Activated CD4-positive, CD25-positive, alpha-beta regulatory T cell treated with anti-CD3 and anti-CD28 coated beads, Interleukin-2, amount 50 U/mL, for 24 hours (primary cell): ENCODE measurements at places on chromosomes 5 and 9.

DNA sequence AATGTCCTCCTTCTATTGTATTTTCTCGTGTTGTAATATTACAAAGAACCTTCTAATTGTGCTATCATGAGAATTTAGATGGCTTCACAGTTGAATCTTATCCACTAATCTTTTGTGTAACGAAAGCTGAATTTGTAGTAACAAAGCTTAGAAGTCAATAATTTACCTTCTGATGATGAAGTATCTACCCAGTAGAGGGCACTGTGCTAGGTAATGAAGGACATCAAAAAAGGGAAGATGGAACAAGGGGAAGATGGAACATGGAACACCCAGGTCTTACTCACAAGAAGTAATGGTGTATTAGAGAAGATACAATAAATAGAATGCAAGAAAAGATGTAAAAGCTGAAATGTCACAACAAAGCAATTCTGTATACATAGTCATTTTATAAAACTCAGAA, 131.0 kb upstream of the CCNG1 start:
- no peak for ATAC-seq

DNA sequence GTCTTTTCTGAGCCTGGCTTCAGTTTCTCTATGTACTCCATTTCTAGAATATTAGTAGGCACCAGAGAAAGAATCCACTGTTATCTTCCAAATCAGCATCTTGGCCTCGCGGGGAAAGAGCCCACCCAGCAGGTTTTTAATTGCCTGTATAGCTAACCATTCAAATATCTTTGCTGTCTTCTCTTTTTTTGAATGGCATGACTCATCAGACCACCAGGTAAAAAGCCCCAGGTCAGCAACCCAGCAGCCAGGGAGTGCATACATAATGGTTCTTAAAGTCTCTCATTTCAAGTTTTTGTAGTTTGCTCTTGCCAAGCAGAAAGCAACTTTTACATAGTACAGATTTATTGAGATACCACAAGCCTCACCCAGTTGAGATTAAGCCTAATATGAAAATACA, 50.7 kb downstream of the TMEM167A start:
- ATAC-seq = no peak

DNA sequence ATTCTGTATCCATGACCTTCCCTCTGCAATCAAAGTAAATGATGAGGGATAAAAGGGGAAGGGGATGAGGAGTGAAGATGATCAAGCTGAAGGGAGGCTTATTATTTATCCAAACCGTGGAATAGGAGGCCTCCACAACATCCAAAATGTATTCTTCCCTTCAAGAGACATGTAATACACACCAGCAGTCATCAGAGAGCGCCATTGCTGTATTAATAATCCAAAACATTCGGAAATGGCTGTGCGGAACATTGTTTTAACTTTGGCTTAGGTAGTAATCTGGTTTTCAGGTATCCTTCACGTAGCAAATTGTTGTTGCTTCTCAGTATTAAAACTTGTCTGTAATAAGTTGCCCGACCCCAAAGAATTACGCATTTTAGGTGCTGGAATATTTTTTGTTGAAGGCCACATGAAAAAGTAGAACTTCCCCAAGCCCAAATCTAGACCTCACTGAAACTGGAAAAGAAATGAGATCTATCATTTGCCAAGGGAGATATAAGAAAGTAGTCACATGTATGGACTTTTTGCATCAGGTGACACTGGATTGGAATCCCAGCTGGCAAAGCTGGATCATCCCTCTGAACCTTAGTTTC, 2.6 kb upstream of the BOD1 start:
- ATAC-seq = no peak

DNA sequence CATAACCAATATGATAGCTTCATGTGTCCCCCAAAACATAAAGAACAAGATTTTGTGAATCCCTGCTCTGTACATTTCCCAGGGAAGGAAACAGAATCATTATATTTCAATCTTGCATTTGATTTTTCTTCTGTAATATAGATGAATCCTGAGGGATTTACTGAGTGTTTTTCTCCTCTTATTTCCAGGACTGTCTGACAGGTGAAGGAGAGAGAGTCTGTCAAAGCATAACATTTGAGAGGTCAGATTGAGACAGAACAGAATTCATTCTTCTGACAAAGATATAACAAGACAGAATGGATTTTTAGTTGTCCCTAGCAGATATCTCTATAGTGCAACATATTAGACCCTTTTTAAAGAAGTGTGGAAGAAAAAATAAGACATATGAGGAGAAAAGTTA, 354.5 kb upstream of the IZUMO3 start:
- ATAC-seq = no peak

GRCh38 chr9:111108946-111109345, 70.7 kb upstream of the LPAR1 start:
- no peak for ATAC-seq

DNA sequence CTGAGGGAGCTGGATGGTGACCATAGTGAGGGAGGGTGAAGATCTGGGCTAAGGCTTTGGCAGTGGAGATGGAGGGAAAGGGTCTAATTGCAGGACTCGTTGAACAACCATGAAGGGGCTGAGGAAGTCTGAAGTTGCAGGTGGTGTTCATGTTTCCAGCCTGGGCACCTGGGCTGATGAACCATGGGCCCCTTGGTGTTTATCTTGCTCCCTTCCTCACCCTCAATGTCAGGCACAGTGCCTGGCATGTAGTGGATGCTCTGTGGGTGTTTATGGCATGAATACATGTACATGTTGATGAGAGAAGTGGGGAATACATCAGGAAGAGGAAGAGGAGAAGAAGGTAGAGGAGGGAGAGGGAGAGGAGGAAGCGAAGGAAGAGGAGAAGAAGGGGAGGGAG, 31.3 kb upstream of the COL15A1 start:
- ATAC-seq = no peak

DNA sequence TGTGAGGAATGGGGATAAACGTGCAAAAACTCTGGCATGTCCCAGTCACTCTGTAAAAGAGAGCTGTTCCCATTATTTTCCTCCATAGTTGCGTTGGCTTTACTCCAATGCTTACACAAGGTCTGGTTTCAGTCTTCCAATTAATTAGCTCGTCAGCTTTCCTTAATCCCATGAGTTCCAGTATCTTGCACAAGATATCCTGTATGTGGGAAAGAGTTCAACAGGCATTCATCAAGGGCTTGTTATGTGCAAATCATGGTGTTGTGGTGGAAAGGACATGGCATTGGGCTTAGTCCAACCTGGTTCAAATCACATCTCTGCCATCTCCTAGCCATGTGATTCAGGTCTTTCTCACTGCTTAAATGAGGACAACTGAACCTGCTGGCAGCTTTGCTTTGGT, 77.5 kb upstream of the PANK3 start:
- no peak for ATAC-seq

DNA sequence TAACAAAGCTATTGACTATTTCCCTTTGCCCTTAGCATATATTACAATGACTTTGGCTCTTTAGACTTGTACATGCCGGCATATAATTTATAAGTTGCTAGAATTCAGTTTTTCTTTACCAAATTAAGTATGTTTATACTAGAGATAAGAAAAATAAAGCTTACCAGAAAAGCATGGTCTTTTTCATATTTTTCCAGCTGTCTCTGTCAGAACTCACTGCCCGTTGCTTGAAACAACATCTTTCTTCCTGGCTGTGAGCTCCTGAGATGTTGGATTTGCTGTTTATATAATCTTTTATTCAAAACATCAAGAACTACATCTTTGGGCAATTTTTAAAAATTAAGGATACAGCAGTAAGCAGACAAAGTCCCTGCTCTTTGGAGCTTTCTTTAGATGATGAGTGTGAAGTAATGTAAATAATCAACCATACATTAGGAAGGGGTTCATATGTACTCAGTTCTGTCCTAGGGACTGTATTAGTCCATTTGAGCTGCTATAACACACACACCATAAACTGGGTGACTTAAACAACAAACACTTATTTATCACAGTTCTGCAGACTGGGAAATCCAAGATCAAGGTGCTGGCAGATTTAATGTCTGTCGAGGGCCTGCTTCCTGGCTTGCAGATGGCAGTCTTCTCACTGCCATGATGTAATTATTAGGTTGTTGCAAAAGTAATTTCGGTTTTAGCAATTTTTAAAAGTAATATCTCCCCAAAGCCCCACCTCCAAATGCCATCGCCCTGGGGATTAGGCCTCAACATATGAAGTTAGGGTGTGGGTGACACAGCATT, 45.4 kb upstream of the RANBP3L start:
- ATAC-seq = no peak

DNA sequence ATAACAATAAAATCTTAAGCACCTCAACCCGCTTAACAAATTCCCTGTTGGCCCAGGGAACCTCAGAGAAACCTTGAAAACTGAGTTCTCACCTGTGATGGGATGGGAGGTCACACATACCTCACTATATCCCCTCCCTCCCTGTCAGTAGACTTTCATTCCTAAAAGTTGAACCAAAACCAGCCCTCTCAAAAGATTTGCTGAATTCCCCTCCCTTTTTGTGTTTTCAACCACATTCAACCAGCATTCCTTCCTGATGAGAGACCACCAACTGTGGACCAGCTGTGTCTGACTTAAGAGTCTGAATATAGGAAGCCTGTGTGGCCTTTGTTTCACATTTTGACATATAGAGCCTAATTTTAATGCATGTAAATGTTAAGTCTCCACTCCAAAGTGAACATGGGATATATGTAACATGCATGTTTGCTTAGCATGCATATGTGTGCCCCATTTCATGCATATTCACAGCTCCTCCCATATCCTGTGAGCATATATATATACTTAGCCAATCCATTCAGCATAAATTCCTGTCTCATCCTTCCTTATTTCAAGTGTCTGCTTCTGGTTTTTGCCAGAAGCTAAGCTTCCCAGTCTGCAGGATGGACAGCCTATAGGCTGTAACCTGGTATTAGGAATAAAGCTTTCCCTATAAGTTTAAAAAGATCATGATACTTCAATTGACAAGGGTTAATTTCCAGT, 604.6 kb downstream of the PTPRD start:
- ATAC-seq = no peak

DNA sequence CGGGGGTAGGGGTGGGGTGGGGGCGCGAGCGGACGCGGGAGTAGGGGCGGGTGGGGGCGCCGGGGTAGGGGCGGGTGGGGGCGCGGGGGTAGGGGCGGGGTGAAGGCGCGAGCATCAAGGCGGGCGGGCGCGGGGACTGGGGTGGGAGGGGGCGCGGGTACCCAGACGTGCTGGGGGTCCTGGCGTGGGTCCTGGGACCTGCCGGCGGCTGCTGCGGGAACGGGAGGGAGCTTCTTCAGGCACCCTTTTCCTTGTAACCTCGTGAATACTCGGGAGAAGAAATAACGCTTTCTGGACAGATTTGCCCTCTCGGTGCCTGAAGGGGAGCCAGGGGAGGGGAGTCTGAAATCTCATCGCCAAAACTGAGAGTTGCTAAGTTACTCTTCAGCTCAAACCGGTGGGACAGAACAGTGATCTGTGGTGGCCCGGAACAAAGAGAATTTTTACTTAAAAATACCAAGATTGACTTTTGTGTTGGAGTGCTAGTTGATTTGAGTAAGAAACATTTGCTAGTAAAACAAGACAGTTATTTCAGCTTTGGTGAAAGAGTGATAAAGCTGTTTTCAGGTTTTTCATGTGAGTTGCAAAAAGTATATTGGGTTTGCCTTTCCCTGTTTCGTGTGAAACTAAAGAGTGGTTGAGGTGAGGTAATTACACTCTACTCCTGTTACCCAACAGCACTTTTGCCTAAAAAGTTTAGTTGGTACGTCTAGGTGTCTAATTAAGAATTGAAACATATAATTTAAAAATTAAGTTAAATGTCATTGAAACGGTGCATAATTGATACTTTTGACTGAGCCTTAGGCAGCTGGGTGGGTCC, 643 bp downstream of the PLEKHG4B start:
- no peak for ATAC-seq

- ATAC-seq = no peak
Measured at GRCh38 chr9:112640311-112640710, 77.6 kb downstream of the INIP start.
